ENCODE measurements at places on chromosomes 7 and 10. TPM values are rescaled to one million over a fixed set of nuclear protein-coding genes. Genes with fewer than 3 reads are reported as not detected.

- no peak for DNase-seq
Observed at GRCh38 chr10:52250510-52250909, 63.6 kb upstream of the DKK1 start.

GRCh38 chr10:32982911-32983909 is 25.2 kb upstream of the ITGB1 start:
- peak; percentile 77 for DNase-seq

DNA sequence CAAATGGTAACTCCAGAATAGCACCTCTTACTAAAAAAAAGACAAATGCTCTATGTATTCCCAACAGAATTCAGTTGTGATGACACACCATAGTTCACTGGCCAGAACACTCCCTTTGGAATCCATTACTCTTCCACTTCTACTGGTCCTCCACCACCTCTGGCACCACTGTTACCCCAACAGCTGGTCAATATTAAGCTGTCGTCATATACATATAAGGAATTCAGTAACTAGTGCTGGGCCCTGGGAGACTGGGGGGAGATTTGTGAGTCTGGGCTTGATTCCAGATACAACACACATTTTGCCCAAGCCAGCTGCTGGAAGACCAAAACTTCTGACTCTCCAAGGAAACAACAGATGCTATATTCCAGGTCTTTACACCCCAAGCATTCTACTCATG is 26.0 kb upstream of the ITGA8 start:
- no peak for DNase-seq

The GPR26 gene
- not detected for total RNA-seq

- no peak for DNase-seq
Observed at GRCh38 chr10:127028556-127028955, 123.3 kb downstream of the DOCK1 start.

DNA sequence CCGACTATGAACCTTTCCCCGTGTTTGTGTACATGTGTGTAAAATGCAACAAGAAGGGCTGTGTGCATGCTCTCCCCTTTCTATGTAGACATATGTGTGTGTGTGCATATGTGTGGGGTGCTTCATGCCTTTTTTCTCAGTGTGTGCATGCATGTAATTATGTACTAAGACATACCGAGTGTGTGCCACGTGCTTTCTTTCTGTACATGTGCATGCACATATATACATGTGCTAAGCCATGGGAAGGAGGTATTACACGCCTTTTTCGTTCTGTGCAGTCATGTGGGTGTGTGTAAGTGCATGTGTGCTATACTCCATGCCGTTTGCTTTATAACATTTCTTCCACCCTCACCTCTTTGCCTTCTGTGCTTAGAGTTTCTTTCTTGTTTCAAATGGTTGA is 544.3 kb downstream of the TNS3 start:
- no peak for DNase-seq

DNA sequence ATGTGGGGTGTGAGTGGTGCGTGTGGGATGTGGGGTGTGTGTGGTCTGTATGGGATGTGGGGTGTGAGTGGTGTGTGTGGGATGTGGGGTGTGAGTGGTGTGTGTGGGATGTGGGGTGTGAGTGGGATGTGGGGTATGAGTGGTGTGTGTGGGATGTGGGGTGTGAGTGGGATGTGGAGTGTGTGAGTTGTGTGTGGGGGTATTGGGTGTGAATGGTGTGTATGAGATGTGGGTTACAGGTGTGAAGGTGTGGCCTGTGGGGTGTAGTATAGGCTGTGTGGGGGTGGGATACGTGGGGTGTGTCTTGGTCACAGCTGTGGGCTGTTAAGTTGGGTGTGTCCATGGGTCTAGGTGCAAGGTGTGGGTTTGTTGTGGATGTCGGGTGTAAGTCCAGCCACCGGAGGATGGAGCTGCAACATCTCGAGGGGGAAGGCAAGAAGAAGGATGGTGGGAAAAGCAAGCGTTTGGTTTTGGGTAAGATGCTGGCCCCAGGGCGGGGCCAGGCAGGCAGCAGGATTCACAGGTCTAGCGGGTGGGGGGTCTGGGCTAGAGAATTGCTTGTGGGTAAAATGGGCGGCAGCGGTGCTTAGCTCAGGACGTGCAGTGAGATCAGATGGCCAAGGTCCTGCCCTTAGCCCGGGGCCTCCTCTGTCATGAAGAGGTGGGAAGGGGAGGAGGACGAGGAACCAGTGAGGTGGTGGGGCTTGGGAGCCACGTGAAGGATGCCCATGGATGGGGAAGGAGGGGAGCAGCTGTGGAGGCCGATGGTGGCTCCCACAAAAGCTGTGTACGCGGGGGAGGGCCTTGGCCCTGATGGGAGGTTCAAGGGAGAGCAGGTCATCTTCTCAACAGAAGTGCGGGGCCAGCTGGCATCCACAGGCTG is 60.1 kb downstream of the CFAP46 start:
- DNase-seq = no peak

The SLC16A9 gene
- total RNA-seq = not detected

The ENO4 gene
- not detected for total RNA-seq

GRCh38 chr7:154769527-154769926 is 233.4 kb downstream of the PAXIP1 start:
- no peak for DNase-seq

The OGDHL gene
- 0.20 TPM for total RNA-seq

DNA sequence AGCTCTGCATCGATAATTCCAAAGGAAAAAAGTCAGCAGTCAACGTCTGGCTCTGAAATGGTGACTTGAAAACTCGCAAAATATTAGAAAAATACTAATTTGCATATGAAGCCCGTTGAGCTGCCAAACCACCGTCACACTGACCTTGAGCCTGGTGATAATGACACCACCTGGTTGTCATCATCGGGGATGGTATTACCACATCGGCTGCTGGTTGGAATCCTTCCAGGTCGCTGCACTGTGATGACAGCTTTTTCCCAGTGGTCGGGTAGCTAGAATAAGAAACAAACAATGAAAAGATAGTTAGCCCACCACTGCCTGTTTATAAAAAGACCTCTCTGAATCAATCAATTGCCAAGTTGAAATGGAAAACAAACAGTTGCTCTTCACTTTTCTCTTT is 41.6 kb downstream of the LAMB1 start:
- DNase-seq = peak; percentile 85

- DNase-seq = peak; percentile 28
Observed at GRCh38 chr7:91182819-91183764, 81.1 kb upstream of the FZD1 start.

The AGBL3 gene
- 0.44 TPM for total RNA-seq

The CYP3A5 gene
- total RNA-seq = not detected

GRCh38 chr7:156886020-156886795 is 6.8 kb downstream of the LMBR1 start:
- no peak for DNase-seq

DNA sequence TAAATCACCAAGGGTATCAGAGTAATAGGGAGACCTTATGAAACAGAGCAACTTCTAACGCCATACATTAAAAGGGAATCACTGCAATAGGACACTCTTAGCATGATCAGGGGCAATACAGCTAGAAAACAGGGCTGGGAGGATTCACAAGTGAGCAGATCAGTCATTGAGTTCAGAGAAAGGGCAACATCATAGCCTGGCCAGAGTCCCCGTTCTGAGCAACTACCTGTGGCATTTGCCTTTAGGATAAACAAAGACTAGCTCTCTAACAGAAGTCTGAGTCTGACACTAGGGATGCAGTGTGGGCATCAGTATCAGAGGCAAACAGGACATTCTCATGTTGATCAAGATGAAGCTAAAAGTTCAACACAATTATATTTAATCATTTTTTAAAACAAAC is 297.9 kb downstream of the DGKB start:
- no peak for DNase-seq

DNA sequence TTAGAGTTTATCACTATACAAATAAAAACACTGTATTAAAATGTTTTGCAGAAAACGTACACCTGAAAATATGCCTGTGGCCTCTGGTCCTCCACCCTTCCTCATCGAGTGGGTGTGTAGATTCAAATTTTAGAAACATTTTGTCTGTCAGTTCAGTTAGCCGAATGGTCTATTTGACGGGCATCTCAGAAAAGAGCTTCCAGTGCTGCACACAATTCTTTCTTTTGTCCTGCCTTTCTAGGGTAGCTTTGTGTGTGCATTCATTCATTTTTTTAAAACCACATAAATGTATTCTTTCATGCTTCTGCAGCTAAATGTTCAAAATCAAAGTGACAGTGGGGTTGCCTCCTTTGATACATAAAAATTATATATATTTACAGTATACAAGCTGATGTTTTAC is 46.8 kb downstream of the GNAI1 start:
- no peak for DNase-seq

DNA sequence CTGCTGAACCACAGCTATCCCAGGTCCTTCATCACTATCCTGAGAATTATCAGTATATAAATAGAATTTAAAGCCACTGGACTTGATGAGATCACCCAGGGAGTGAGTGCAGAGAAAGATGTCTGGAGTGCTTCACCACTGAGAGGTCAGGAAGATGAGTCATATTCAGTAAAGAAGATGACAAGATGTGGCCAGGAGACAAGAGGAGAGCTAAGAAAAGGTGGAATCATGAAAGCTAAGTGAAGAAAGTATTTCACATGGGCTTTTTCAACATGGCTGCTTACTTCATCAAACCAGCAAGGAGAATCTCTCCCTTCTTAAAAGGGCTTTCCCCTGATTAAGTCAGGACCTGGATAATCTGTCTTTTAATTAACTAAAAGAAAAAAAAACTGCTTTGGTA is 9.1 kb upstream of the PRKAR2B start:
- peak; percentile 75 for DNase-seq

The PLAC9 gene
- total RNA-seq = 0.40 TPM

Data from lung microvascular endothelial cell (primary cell).